ENCODE measurements at places on chromosomes 1 and 21.

GRCh38 chr1:162772571-162773154, 17.8 kb upstream of the HSD17B7 start:
- no peak for DNase-seq

GRCh38 chr1:84701376-84701775, 11.1 kb upstream of the SSX2IP start:
- DNase-seq = no peak

- no peak for DNase-seq
Observed at GRCh38 chr1:43247256-43247921, 22.4 kb upstream of the TMEM125 start.

- DNase-seq = no peak
Observed at GRCh38 chr1:60298290-60298689, 224.7 kb upstream of the C1orf87 start.

DNA sequence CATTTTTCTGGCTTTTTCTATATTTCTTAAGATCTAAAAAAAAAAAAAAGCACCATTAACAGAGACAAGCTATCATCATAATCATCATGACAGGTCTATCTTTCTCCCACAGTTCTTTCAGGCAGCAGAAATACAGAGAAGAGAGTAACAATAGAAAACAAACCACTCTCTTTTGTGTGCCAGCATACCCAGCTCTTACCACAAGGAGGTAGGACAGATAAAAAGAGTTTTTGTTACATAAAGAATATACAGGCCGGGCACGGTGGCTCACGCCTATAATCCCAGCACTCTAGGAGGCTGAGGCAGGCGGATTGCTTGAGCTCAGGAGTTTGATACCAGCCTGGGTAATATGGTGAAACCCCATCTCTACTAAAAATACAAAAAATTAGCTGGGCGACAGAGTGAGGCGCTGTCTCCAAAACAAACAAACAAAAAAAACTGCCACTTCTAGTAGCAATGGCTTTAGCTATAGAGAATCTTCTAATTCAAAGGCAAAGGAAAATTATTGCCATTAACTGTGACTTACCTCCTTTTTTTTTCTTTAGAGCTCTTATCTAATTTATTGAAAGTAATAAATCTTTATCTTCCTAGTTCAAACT, 39.7 kb downstream of the ANKRD13C start:
- no peak for DNase-seq

- no peak for DNase-seq
Observed at GRCh38 chr1:173409613-173410012, 67.5 kb upstream of the PRDX6 start.

DNA sequence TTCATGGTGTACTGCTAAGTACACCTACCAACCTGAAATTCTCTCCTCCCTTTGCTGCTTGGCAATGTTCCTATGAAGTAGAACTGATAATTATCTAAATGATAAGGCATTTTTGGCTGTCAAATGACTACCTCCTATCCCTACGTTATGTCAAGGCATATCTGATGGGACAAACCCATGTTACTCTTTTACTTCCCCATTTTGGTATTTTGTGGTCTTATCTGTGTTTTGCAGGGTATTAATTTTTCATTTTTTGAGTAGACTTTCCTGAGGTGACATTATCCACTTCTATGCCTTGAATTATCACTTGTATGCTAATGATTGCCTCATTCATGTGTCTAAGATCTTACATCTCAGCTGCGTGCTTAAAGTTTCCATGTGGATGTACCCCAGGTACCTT, 499.6 kb upstream of the B3GALT2 start:
- no peak for DNase-seq

GRCh38 chr1:26965628-26966027, 5.4 kb upstream of the KDF1 start:
- DNase-seq = no peak

DNA sequence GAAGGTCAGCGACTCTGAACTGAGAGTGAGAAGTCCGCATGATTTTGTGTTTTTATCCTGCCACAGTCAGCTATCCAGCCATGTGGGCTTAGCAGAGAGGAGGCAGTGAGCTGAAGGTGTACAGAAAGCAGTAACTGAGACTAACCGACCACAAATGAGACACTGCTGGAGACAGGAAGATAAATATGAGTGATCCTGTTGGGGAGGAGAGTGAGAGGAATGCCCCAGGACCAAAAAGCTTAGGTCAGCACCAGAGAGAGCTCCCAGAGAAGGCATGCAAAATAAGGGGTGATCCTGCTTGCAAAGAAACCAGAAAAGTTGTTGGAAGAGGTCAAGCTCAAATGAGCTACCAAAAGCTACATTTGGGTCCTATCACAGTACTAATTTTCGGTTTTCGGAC, 63.7 kb downstream of the HLCS start:
- DNase-seq = no peak

DNA sequence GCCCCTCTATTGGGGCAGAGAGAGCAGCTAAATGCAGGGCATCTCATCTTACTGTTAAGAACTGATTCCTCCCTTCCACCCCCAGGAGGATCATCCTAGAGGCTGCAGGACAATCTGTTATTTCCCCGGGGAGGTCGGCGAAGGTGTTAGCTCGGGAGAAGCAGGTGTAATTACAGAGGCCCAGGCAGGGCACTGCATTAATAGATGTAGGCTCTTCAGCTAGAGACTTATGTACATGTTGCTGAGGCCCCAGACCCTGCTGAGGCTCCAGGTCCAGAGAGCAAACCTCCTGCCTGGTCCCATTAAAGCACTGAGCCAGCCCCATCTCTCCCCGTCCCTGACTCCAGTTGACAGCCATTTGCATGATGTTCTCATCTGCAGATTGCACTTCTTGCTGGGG, 320.3 kb upstream of the VAMP3 start:
- no peak for DNase-seq

- no peak for DNase-seq
Observed at GRCh38 chr1:4563586-4563985, 90.8 kb upstream of the AJAP1 start.

DNA sequence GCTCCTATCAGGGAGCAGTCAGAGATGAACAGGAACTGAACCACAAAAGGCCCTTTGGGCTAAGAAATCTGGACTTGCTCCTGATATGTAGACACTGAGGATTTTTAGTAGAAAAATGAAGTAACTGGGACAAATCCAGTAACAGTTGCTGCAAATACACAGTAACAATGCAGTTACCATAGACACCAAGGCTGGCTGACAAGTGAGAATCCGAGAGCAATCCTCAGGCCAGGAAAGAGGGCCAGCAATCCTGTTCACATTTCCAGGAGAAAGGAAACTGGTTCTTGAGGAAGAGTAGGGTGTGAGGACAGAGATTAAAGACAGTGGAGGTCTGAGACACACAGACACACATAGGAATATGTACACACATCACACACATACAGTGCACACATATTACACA, 9.3 kb upstream of the LORICRIN start:
- no peak for DNase-seq

- no peak for DNase-seq
Observed at GRCh38 chr1:227947386-227947675, 401 bp downstream of the WNT9A start.

GRCh38 chr1:173137107-173137706, 69.9 kb downstream of the TNFSF4 start:
- no peak for DNase-seq

GRCh38 chr1:49523764-49524163, 500.0 kb downstream of the AGBL4 start:
- no peak for DNase-seq

GRCh38 chr1:23114424-23115079, 54.1 kb downstream of the LUZP1 start:
- DNase-seq = no peak

GRCh38 chr1:185570962-185571361, 163.2 kb upstream of the HMCN1 start:
- DNase-seq = no peak

DNA sequence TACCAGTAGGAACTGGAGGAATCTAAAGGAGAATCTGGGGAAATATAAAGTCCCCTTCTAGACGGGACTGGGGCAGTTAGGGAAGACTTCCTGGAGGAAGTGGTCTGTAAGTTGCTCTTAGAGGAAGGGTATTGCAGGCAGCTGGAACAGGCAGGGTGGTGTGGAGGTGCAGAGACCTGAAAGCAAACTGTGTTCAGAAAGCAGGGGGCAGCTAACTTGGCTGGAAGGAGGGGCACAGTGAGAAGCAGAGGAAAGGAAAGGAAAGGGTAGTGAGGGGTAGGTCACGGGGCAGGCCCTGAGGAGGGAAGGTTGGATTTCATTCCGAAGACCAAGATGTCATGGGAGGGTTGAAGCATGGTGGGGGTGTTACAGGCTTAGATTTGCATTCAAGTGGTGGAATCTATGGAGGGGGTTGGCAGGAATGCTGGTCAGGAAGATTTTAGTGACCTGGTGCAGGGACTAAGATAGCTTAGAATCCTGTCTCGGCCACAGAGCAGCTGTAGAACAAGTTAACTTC, 240.7 kb downstream of the FOXD2 start:
- no peak for DNase-seq

DNA sequence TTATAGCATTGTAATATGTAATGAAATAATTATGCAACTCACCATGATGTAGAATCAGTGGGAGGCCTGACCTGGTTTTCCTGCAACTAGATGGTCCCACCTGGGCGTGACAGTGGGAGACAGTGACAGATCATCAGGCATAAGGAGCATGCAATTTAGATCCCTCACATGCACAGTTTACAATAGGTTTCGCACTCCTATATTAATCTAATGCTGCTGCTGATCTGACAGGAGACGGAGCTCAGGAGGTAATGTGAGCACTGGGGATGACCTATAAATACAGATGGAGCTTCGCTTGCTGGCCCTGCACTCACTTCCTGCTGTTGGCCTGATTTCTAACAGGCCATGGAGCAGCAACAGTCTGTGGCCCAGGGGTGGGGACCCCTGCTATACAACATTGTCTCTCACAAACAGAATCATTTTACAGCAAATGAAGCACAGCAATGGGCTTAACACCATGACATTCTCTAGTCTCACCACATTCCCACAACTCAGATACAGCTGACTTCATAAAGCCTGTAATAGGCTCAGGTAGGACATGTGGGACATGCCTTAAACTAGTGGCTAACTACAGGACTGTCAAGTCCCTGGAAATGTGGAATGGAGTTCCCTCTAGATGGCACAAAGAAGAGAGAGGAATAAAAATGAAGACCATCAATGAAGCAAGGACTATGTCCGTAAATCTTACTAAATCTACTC, 40.7 kb upstream of the SLC5A9 start:
- no peak for DNase-seq

GRCh38 chr1:29256394-29256793, 20.1 kb downstream of the PTPRU start:
- no peak for DNase-seq

DNA sequence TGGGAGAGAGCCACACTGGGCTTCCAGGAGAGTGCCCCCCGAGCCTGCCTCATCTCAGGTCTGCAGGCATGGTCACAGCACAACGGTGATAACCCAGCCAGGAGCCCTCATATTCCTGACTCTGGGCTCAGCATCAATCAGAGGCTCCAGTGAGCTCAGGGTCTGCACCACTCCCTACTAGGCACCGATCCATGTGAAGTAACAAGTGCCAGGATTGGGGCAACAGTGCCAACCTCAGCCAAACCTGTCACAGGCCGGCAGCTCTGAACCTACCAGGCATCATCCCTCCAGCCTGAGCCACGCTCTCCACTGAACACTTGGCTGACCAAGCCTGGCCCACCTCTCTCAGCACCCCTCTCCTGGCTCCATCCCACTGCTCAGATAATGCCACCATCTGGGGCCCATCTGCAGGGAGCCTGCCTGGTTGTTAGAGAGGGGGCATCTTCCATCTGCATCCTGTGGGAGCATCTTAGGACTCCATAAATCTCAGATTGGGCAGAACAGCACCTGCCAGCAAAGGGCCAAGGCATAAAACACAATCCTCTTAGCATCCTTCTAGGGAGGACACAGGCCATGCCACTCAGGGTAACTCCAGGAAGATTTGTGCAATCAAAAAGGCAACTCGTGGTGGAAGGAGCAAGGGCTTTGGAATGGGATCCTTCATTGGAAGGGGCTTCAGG, 213.7 kb upstream of the CSF3R start:
- no peak for DNase-seq

DNA sequence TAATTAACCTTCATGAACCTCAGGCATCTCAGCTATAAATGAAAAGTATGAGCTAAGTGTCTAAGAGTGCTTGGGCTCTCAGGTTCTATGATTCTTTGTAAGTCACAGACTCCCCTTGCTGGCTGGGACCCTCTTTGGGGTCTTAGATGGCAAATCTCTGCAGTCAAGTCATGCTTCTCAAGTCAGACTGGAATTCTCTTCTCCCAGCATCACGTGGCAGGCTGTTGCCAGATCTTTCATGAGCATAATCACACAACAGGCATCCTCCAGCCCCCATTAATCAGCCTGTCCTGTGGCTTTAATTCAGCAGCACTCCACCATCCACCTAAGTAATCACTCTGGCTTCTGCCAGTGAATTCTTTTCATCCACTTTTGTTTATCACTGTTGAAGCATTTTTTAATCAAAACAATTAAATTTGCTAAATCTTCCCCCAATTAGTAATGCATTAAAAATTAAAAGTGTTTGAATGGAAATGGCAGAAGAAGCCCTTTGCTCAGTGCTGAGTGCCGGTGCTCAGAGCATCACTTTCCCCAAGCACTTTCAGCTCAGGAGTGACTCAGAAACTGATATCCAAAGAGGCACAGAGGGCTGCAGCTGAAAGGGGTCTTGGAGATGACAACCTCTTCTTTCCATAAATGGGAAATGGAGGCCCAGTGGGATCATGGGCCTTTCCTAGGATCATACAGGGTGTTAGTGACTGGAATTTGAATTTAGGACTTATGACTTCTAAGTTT, 50.2 kb downstream of the C8A start:
- no peak for DNase-seq

GRCh38 chr1:9263276-9263855, 28.8 kb downstream of the H6PD start:
- no peak for DNase-seq

GRCh38 chr1:114108751-114109255, 44.9 kb downstream of the SYT6 start:
- DNase-seq = no peak

DNA sequence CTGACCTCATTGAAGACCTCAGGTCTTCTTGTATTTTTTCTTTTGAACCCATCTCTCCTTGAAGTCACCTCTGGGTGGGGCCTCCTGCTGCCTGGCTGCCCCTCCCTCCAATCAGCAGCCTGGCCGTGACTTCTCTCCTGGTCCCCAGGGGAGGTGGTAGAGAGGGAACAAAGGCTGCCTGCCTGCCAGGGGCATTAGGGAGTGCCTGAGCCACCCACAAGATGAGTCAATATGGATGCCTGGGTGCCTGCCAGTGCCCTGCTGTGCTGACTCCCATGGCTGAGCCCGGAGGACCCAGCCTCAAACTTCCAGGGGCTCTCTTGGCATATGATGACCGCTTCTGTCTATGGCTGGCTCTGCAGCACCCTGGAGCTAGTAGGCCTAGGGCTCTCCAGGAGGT, 5.3 kb upstream of the CDCP2 start:
- DNase-seq = no peak
